ENCODE measurements at places on chromosomes 1 and 21.

- no peaks in the 10 kb centered on the region for H3K27me3 ChIP-seq
- H3K4me1 ChIP-seq = peaks cover 16% of the 10 kb centered on the region
- no peak for DNase-seq
Measured at GRCh38 chr1:184146202-184146601, 94.7 kb downstream of the TSEN15 start.

- no peaks in the 10 kb centered on the region for H3K27me3 ChIP-seq
- no peaks in the 10 kb centered on the region for H3K36me3 ChIP-seq
- H3K27ac ChIP-seq = no peak overlapping the region
- no peak for DNase-seq
Measured at GRCh38 chr1:218742467-218743262, 397.5 kb downstream of the TGFB2 start.

DNA sequence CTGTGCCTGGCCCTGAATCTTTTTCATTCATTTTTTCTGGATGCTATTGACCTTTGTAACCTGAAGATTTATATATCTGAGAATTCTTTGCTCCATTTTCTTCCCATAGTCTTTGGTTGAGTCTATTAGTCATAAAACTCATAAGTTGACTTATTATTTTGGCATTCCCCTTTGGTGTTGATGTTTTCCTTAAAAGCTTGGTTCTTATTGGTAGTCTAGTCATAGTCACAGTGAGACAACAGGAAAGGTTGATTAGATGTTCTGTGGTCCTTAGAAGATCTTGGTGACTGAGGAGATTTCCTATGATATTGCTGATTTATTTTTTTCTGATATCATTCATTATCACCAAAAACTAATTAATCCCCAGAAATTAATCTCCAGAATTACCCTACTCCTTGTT lies 86.2 kb downstream of the PTPRC start:
- H3K4me1 ChIP-seq = no peaks in the 10 kb centered on the region
- no peaks in the 10 kb centered on the region for H3K36me3 ChIP-seq
- H3K27me3 ChIP-seq = no peaks in the 10 kb centered on the region
- H3K4me3 ChIP-seq = no peak overlapping the region
- H3K27ac ChIP-seq = no peak overlapping the region

- no peak overlapping the region for H3K27ac ChIP-seq
- no peak overlapping the region for H3K4me3 ChIP-seq
- H3K4me1 ChIP-seq = no peaks in the 10 kb centered on the region
Measured at GRCh38 chr1:15838721-15839120, 8.8 kb upstream of the SPEN start.

GRCh38 chr1:119015547-119015946 lies 27.4 kb upstream of the TBX15 start:
- no peak overlapping the region for H3K4me3 ChIP-seq
- H3K36me3 ChIP-seq = peaks cover 6% of the 10 kb centered on the region
- H3K4me1 ChIP-seq = no peaks in the 10 kb centered on the region
- no peak overlapping the region for H3K27ac ChIP-seq
- H3K27me3 ChIP-seq = no peaks in the 10 kb centered on the region

- no peaks in the 10 kb centered on the region for H3K4me1 ChIP-seq
- peaks cover 98% of the 10 kb centered on the region for H3K36me3 ChIP-seq
- DNase-seq = no peak
- no peak overlapping the region for H3K27ac ChIP-seq
- no peak overlapping the region for H3K4me3 ChIP-seq
- H3K27me3 ChIP-seq = no peaks in the 10 kb centered on the region
Measured at GRCh38 chr1:223802032-223802431, 43.7 kb downstream of the TP53BP2 start.

Measured in tibial artery (tissue), 4 donors.